ENCODE measurements at places on chromosomes 7 and 10. TPM values are rescaled to one million over a fixed set of nuclear protein-coding genes. Genes with fewer than 3 reads are reported as not detected.

Gene PLXDC2
- total RNA-seq: 3.0 TPM

Gene CYP3A4
- not detected for total RNA-seq

Gene NEUROG3
- not detected for total RNA-seq

Gene SH3PXD2A
- total RNA-seq: 26.0 TPM

Gene ADARB2
- total RNA-seq: not detected

Gene EBLN1
- total RNA-seq: not detected

Gene SLIT1
- total RNA-seq: not detected

Gene BLNK
- 0.87 TPM for total RNA-seq

Gene CFAP70
- total RNA-seq: 0.55 TPM
